ENCODE measurements at places on chromosomes 5 and 9. TPM values are rescaled to one million over a fixed set of nuclear protein-coding genes. Genes with fewer than 3 reads are reported as not detected.

GRCh38 chr5:150582241-150583109 is 58.0 kb upstream of the SYNPO start:
- peak overlapping the region; percentile 15 for H3K27ac ChIP-seq
- peaks cover 18% of the 10 kb centered on the region for H3K4me1 ChIP-seq
- H3K36me3 ChIP-seq: no peaks in the 10 kb centered on the region
- no peaks in the 10 kb centered on the region for H3K27me3 ChIP-seq
- no peak overlapping the region for H3K4me3 ChIP-seq
- peak; percentile 86 for DNase-seq

- H3K27me3 ChIP-seq: no peaks in the 10 kb centered on the region
- H3K4me3 ChIP-seq: no peak overlapping the region
- DNase-seq: no peak
- H3K4me1 ChIP-seq: peaks cover 3% of the 10 kb centered on the region
- H3K27ac ChIP-seq: peak overlapping the region; percentile 58
Measured at GRCh38 chr5:157516626-157517325, 56.8 kb downstream of the NIPAL4 start.

DNA sequence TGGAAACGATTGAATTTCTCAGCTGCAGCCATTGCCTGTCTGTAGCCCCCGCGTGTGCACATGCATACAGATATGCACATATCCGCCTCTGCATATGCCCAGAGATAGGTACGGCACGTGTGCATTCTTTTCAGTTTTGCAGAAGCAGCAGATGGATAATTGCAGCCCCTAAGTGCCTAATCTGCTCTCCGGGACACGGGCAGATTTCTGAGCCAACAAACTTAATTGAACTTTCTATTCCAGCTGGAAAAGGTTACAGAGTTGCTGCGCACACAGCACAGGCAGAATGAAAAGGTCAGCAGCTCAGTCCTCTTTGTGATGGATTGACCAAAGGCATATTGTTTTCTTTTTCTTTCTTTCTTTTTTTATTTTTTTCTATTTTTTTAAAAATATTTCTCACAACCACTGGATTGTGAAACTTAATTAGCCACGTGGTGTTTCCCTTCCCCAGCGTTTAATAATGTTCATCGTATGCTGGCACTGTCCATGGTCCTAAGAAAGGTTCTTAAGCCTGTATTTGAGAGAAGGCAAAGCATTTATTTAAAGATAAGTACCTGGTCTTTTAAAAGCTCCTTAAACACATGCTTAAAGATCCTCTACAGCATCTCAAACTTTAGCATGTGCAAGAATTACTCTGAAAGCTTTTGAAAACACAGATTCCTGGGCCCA is 270.2 kb upstream of the BRINP1 start:
- no peak overlapping the region for H3K4me3 ChIP-seq
- H3K27ac ChIP-seq: no peak overlapping the region
- no peak for DNase-seq
- H3K36me3 ChIP-seq: no peaks in the 10 kb centered on the region
- H3K4me1 ChIP-seq: no peaks in the 10 kb centered on the region
- no peaks in the 10 kb centered on the region for H3K27me3 ChIP-seq

Gene BRINP1
- total RNA-seq: 0.10 TPM

GRCh38 chr5:136094189-136094912 is 38.3 kb upstream of the SMAD5 start:
- H3K27me3 ChIP-seq: no peaks in the 10 kb centered on the region
- peak; percentile 82 for DNase-seq
- peaks cover 2% of the 10 kb centered on the region for H3K4me1 ChIP-seq
- H3K27ac ChIP-seq: peak overlapping the region; percentile 58
- no peaks in the 10 kb centered on the region for H3K36me3 ChIP-seq

DNA sequence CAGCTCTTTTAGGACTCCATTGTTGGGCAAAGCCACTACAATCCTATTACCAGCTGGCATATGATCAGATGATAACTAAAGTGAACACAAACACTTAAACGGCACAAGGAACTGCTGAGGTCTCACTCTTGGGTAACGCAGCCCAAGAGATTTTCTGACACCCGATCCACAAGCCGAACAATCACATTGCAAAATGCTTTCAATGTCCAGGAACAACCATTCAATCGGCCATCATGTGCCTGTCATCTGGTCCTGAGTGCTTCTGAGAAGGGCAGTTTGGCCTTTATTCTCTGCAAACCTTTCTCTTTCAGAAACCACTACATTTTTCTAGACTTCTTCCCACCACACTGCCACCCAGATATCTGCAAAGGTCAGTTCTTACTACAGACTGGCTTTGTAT is 283.1 kb downstream of the GLIS3 start:
- no peaks in the 10 kb centered on the region for H3K36me3 ChIP-seq

- H3K36me3 ChIP-seq: no peaks in the 10 kb centered on the region
- no peaks in the 10 kb centered on the region for H3K27me3 ChIP-seq
- DNase-seq: no peak
- no peaks in the 10 kb centered on the region for H3K4me1 ChIP-seq
Measured at GRCh38 chr9:86046930-86047341, 52.4 kb downstream of the GOLM1 start.

Gene CERT1
- total RNA-seq: 44.5 TPM

Gene GRM6
- total RNA-seq: not detected

DNA sequence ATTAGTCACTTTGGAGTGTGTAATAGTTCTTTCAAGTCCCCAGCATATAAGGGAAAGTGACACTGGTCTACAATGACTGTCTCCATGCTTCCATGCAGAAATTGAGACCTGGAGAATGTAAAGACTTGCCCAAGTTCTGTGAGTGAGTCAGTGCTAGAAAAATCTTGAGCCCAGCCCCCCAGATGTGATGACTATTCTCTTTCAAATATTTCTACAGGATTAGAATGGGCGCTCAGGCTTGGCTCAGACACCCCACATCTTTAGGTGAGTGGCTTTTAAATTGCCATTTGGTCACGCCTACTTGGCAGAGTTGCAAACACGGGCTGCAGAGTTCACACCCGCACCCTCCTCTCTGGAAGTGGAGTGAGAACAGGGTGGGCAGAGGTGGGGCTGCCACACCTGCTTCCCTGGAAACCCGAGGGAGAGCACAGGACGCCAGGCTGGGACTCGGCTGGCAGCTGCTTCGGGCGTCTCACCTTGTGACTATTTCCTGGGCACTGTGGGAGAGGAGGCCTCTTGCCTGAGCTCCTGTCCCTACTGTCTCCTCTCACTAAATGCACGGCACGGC is 37.6 kb downstream of the ROPN1L start:
- no peaks in the 10 kb centered on the region for H3K27me3 ChIP-seq
- H3K27ac ChIP-seq: no peak overlapping the region
- no peaks in the 10 kb centered on the region for H3K36me3 ChIP-seq
- no peak overlapping the region for H3K4me3 ChIP-seq

GRCh38 chr5:1732238-1732941 is 67.2 kb downstream of the MRPL36 start:
- peak; percentile 14 for DNase-seq
- no peaks in the 10 kb centered on the region for H3K4me1 ChIP-seq
- H3K36me3 ChIP-seq: no peaks in the 10 kb centered on the region
- no peak overlapping the region for H3K4me3 ChIP-seq

Gene RORB
- total RNA-seq: 0.15 TPM

- H3K27ac ChIP-seq: no peak overlapping the region
- H3K4me1 ChIP-seq: no peaks in the 10 kb centered on the region
- H3K36me3 ChIP-seq: no peaks in the 10 kb centered on the region
Measured at GRCh38 chr9:88852794-88853193, 138.5 kb upstream of the S1PR3 start.

- peak; percentile 80 for DNase-seq
- H3K4me3 ChIP-seq: peak within 1 kb of the TSS; percentile 99
- no peaks in the 10 kb centered on the region for H3K27me3 ChIP-seq
- no peaks in the 10 kb centered on the region for H3K36me3 ChIP-seq
- no peaks in the 10 kb centered on the region for H3K4me1 ChIP-seq
Measured at GRCh38 chr5:138032572-138033385, at the start of gene FAM13B. TSS of gene FAM13B (minus strand) at chr5:138033079. CDS start at chr5:138019111, 13,968 bp downstream.

Gene SYK
- total RNA-seq: 58.1 TPM

- no peaks in the 10 kb centered on the region for H3K27me3 ChIP-seq
- H3K4me1 ChIP-seq: no peaks in the 10 kb centered on the region
- no peak overlapping the region for H3K27ac ChIP-seq
- no peaks in the 10 kb centered on the region for H3K36me3 ChIP-seq
Measured at GRCh38 chr5:135287551-135287950, 111.5 kb downstream of the MACROH2A1 start.

Gene PCDHGA4
- 1.4 TPM for total RNA-seq

- no peak overlapping the region for H3K27ac ChIP-seq
- DNase-seq: no peak
- no peaks in the 10 kb centered on the region for H3K27me3 ChIP-seq
- no peaks in the 10 kb centered on the region for H3K36me3 ChIP-seq
- no peaks in the 10 kb centered on the region for H3K4me1 ChIP-seq
- H3K4me3 ChIP-seq: no peak overlapping the region
Measured at GRCh38 chr5:129125819-129126218, 31.3 kb downstream of the ISOC1 start.

GRCh38 chr5:170697031-170697430 is 86.5 kb upstream of the GABRP start:
- H3K4me1 ChIP-seq: no peaks in the 10 kb centered on the region
- no peak overlapping the region for H3K4me3 ChIP-seq
- no peaks in the 10 kb centered on the region for H3K36me3 ChIP-seq
- H3K27ac ChIP-seq: no peak overlapping the region

All from colonic mucosa (tissue), 4 donors.